HFF-Myc (cell line): ENCODE measurements at places on chromosomes 1 and 21.

GRCh38 chr1:13487143-13487868 is 26.5 kb downstream of the LRRC38 start:
- no peak for DNase-seq

DNA sequence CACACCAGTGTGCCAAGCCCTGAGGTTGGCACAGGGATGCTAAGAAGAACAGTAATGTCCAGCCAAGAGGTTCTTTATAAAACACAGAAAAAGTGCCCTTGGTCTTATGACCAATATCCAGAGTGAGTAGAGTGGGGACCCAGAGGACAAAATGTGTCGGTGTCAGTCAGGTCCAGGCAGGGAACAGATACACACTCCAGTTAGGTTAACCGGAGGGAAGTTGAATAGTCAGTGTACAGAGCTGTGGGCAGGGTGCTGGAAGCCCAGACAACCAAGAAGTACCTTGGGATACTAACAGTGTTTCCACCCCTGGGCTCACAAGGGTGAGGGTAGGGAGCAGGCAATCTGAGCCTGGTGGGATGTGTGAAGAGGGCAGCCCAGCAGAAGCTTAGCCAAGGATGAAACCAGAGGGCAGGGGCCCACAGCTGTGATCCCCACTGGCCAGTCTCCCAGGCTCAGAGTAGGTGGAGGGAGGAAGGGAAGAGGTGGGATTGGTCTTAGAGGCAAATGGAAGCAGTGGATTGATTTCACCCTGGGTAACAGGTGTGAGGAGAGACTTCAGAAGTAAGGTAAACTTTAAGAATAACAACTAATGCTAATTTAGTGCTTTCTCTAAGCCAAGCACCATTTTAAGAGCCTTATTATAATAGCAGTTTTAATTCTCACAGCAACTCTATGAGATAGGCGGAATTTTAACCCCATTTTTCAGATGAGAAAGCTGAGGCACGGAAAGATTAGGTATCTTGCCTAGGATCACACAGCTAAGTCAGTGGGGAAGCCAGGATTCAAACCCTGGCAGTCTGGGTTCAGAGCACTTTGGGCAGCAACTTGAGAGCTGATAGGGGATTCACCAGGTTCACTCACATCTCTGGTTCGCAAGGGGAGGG is 143.4 kb upstream of the HOOK1 start:
- DNase-seq: no peak

- no peak for DNase-seq
Observed at GRCh38 chr1:55320891-55321290, 105.7 kb upstream of the USP24 start.

DNA sequence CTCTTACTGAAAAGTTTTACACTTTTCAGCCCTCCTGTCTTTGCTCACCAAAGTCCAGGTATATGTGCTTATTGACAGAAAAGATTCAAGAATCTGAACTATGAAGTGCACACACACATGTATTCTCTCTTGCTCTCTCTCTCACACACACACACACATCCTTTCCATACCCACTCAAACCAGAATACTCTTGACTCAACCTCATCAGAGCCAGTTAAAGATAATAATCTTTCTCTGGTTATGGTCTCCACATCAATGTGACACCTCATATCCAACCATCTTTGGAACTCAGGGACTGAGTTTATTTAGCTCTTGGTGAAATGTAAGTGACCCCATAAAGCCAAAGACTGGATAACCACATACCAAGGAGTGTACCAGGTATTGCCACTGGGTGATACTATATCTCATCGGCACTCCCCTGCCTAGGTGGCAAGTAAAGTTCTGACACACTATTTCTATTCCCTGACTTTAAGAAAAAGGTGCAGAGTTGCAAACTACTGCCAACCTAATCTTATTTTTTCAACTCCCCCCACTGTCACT is 24.9 kb upstream of the RGS8 start:
- no peak for DNase-seq

DNA sequence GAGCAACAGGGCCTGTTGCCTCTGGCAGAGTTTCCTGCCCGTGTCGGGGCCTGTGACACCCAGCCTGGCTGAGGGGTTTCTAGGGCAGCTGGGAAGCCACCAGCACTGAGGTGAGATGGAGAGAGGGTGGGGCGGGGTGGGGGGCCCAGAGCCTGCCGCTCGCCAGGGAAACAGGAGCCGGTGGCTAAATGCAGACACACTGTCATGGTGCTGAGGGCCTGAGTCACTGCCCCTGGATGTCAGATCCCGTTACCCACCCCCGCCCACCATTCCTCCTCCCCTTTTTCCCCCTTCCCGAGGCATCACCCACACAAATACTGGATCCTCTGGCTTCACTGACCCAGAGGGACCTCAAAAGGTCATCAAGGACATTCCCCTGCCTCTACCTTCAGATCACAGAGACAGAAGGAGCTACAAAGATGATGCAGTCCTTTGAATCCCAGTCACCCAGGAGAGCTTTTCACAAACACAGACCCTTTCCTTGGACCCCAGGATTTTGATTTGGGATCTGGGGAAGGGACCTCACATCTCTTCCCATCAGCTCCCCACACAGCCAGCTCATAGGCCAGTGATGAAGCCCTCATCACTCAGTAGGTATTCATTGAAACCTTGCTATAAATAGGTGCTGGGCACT is 1.9 kb upstream of the HSPB7 start:
- no peak for DNase-seq

GRCh38 chr1:86704972-86705664 is 742 bp downstream of the SH3GLB1 start:
- DNase-seq: peak; percentile 14
